ENCODE measurements at places on chromosomes 12 and 14.

- no peak for DNase-seq
Observed at GRCh38 chr12:123490089-123490488, 32.1 kb downstream of the SNRNP35 start.

GRCh38 chr12:69239352-69239921 is at the start of gene CPSF6:
CPSF6 (plus strand) TSS chr12:69239569; CDS start chr12:69239647, 78 bp downstream.
- DNase-seq: peak; percentile 97

GRCh38 chr12:119989731-119990381 is 820 bp downstream of the BICDL1 start:
- peak; percentile 85 for DNase-seq

- no peak for DNase-seq
Observed at GRCh38 chr12:13195250-13195649, 1.3 kb upstream of the EMP1 start.

GRCh38 chr12:124756760-124757159 is 106.9 kb downstream of the SCARB1 start:
- DNase-seq: no peak

- DNase-seq: no peak
Observed at GRCh38 chr12:19042221-19042620, 87.3 kb upstream of the PLEKHA5 start.

GRCh38 chr12:57887631-57888408 is 41.3 kb upstream of the CTDSP2 start:
- no peak for DNase-seq

DNA sequence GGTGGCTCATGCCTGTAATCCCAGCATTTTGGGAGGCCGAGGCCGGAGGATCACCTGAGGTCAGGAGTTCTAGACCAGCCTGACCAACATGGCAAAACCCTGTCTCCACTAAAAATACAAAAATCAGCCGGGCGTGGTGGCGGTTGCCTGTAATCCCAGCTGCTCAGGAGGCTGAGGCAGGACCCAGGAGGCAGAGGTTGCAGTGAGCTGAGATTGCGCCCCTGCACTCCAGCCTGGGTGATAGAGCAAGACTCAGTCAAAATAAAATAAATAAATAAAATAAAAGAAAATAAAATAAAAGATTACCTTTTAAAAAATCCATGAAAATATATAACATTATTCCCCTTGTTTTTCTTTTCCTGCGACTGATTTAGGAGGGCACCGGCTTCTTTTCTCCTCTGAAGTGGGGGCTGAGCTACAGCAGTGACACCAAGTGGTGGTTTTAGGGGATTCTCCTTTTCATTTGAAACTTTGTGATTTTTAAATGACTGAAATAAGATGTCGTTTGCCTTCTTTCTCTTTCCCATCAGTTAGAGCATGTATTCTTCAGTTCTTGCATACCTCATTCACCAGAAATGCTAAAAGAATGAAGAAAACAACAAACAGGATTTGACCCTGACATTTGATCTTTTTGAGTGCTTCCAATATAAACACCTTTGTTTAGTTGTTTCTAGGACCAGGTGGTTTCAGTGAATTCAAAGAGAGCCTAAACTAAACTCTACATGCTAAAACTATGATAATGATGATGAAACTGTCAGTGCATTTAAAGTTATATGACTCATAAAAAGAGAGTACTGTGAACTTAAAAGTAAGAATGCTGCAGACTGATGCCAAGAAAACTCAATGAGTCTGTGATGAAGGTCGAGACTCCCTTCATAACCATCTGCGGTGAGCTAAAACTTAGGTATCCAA is 22.6 kb upstream of the PKP2 start:
- no peak for DNase-seq

- DNase-seq: no peak
Observed at GRCh38 chr12:38124247-38125012, 192.1 kb upstream of the ALG10B start.

DNA sequence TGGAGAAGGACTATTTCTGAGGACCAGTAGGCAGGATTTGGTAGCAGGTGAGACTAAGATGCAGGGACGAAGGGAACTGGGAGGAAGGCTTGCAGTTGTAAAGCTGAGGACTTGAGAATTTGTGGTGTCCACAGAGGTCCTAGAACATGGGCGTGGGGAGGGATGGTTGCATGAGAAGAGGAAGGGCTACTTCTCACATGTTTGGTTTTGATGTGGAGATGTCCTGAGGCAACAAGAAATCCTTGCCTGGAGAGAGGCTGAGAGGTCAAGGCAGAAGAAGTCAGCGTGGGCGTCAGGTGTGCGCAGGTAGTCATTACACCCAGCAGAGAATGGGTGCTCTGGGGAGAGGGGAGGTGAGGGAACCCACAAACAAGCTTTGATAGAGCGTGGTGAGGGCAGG is 5.7 kb upstream of the RABGGTA start:
- DNase-seq: no peak

DNA sequence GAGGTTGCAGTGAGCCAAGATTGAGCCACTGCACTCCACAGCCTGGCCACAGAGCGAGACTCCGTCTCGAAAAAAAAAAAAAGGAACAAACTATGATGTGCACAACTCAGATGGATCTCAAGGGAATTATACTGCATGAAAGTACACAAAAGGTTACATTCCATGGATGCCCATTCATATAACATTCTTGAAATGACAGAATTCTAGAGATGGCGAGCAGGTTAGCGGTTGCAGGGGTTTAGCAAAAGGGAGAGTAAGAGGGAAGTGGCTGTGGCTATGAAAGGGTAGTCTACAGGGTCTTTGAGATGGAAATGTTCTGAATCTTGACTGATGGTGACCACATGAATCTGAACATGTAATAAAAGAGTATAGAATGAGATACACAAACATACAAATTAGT is 49.7 kb downstream of the CKB start:
- DNase-seq: no peak

GRCh38 chr12:62692884-62693283 is 226.3 kb downstream of the MON2 start:
- DNase-seq: no peak

DNA sequence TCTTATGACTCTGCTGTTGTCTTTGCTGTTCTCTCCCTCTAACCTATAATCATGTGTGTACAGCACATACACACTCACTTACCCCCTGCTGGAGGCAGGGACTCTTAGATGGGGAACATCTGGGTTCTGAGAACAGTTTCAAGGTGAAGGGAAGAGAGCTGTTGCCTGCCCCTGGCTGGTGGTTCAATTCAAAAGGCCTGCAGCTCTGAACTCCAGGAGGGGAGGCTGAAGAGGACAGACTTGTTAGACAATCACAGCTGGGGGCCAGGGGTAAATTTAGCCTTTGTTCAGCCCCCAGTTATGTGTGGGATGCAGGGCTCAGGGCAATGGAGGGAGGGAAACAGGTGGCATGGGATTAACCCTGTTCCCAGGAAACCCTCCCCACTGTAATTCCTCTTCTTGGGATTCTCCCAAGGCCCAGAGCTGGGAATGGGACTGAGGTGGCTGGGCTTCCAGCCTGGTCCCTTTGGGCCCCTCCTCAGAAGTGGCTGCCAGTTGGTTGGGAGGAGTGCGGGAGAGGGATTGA is 1.9 kb downstream of the MYL6B start:
- no peak for DNase-seq

GRCh38 chr12:107894589-107894988 is 120.1 kb downstream of the ASCL4 start:
- no peak for DNase-seq

DNA sequence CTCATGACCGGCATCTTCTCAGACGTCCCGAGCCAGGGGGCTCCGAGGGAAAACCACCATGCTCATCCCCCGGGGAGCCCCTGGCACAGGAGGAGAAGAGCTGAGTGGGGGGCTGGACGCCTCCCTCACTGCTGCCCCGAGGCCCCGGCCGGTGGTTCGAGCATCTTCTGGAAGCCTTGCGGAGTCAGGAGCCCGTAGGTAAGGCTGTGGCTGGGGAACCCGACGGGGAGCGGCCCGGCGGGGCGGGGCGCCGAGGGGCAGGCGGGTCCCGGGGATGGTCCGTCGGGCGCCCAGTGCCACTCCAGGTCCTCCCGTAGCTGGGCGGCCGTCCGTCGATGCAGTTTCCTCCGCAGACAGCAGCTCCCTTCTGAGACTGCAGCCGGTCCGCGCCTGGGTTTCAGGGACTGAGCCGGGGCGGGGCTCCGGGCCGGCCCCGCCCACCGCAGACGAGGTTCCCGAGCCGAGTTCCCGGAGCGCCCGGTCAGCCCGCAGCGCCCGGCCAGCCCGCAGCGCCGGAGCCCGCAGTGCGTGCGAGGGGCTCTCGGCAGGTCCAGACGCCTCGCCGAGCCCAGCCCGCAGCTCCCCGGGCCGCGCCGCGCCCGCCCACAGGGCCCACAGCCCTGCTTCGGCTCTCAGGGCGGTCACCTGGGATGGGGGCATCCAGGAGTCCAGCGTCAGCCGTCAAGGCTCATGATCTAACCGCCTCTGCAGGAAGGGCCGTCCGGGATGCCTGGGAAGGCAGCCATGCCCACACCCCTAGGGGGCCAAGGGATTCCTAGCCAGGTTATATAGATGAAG is at the start of gene PGF:
Gene PGF (minus strand): TSS at position 369 of the 798 bp plus-strand sequence. CDS start 355 bp downstream, at position 14.
- peak; percentile 67 for DNase-seq

GRCh38 chr12:93970900-93971688 is 177.3 kb upstream of the PLXNC1 start:
- no peak for DNase-seq

DNA sequence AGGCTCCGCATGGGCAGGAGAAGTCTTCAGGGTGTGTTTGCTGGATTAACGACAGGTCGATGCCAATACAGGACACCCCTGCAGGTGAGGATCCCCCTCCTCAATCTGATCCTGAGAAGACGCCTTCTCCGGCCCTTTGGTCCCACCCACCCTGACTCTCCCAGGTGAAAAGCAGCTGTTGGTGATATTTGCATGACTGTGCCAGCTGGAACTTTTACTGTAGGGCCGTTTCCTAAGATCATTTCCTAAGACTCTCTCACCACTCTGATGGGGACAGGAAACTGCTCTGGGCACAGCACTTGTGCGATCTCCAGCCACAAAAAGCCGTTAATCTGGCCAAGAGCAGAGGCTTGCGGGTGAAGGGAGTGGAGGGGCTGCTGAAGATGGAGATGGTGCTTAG is 16.8 kb upstream of the EIF5 start:
- no peak for DNase-seq

DNA sequence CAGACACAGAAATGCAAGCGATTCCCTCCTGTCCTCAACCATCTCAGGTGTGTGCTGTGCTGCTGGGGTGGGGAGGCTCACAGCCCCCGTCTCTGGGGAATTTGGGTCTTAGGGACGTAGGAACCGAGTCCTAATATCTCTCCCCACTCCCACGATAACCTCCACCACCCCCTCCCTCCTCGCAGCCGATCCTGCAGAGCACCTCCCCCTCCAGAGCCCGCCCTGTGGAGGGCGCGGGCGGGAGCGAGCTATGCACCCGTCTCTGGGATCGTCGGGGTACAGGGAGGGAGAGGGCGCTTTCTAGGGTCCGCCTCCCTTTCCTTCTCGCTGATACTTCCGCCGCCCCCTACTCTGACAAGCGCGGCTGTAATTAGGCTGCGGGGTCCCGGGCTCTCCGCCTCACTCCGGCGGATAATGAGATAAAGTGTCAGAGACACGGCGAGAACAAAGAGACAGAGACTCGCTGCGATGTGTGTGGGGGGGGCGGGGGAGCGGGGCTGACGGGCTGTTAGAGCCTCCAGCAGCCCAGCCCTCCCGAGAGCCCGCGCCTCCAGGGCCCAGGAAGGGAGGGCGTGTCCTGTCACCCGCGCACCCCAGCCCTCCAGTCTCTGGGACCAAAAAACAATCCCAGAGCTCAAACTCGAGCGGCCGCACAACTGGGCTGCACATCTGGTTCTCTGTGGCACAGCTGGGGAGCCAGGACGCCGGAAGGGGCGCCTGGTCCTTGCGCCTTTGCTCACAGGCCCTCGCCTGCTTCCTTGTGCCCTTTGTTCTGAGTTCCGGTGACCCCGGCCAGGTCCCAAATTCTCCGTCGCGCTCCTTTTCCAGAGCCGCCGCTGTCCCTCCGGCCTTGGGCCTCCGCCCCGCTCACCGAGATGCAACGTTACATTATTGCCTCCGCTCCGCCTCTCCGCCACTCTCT is 8.7 kb downstream of the SHMT2 start:
- peak; percentile 75 for DNase-seq

DNA sequence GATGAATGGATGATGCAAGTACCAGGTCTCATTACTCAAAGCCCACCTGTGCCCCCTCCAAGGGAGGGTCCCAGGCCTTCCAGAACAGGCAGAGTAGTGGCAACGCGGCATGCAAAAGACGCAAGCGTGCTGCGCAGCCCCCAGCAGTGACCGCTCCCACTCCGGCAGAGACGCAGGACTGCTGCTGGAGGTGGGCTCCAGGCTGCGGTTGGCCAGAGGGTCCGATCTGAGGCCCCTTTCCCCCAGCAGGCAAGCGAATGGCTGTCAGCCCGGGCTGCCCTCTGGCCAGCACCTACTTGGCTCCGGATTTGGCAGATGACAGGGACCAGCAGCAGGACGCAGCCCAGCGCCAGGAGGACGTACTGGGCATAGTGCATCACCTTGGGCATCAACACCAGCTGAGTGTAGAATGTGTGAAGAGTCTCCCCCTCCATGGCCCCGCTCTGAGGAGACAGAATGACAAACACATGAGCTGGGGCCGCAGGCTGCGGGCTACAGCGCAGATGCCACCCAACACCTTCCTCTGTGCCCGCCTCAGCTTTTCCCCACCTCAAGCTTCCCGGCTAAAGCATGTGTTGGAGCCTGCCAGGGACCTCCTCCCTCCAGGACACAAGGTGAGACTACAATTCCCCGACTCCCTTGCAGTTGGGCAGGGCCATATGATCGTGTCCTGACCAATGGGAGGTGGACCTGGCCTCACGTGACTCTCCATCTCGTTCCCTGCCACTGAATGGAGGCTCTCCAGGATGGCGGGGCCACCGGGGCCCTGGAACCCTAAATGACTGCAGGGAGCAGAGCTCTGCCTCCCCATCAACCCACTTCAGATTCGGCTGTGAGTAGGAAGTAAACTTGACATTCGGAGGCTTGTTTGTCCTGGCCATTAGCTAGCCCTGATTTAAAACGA is 77.4 kb downstream of the SCARB1 start:
- no peak for DNase-seq

GRCh38 chr12:3507361-3507760 is 16.4 kb downstream of the PRMT8 start:
- no peak for DNase-seq

GRCh38 chr14:101361451-101362433 is 199.6 kb upstream of the DIO3 start:
- no peak for DNase-seq

DNA sequence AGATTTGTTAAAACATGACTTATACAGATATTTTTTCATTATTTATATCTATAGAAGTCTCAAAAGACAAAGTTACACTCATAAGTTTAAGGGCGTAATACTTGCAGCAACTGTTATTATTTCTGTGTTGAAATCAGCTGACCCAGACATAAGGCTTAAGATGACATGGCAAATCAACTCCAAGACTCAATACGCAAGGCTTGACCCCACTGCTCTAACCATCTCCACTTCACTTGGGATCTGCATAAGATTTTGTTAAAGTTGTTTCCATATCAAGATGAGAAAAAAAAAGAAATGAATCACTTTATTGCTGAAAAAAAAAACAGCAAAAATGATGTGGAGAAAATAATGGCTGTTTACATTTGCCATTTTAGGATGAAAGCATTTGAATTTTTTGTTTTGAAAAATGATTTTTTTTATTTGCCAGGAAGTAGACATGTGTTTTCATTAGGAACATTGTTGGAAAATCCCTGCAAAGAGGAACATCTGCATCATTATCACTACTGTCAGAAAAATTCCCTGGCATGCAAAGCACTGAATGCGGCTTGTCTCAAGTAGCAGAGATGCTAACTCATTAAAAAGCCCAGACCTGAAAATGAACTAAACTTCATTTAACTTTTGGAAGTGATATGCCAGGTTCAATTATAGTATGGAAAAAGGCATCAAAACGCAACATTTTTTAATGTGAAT is 73.5 kb downstream of the LIN7A start:
- no peak for DNase-seq
